ENCODE measurements at places on chromosomes 5 and 9.

GRCh38 chr9:88818495-88819201 lies 172.6 kb upstream of the S1PR3 start:
- peak; percentile 60 for DNase-seq

- DNase-seq = no peak
Observed at GRCh38 chr9:136231478-136232297, 13.9 kb downstream of the QSOX2 start.

DNA sequence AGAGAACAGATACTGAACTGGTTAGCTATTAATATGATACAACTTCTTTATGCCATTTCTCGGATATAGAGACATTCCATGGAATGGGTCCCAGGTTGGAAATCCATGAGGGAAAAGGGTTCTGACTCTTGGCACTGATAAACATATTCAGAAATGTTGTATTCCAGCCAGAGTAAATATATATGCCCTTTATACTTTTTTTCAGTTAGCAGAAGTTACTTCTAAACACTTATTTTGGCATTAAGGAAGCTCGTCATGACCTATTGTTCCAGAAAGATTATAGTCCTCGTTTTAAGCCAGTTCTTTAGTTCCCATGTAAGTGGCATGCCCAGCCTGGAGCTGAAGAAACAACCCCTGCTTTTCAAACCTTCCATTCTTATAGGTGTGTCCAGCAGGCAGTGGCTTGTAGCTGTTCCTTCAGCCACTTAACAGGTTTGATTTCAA lies 181.6 kb downstream of the CD180 start:
- peak; percentile 50 for DNase-seq

DNA sequence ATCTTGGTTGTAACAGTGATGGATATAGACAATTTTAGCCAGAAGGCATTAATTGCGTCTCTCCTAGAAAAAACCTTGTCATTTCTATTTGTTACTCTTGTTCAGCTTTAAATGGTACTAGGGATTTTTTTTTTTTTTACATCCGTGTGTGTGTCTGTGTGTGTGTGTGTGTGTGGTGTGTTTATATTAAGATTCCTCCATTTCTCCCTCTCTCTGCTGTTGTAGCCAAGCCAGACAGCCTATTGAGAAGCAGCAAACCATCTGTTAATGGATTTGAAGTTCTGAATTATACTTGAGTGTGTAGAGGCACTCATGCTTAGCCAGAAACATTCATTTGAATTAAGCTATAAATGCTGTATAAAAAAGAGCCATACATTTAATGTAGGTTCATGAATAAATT lies 72.3 kb downstream of the SLF1 start:
- DNase-seq = peak; percentile 6

GRCh38 chr5:7186818-7187217 lies 209.1 kb upstream of the ADCY2 start:
- no peak for DNase-seq

DNA sequence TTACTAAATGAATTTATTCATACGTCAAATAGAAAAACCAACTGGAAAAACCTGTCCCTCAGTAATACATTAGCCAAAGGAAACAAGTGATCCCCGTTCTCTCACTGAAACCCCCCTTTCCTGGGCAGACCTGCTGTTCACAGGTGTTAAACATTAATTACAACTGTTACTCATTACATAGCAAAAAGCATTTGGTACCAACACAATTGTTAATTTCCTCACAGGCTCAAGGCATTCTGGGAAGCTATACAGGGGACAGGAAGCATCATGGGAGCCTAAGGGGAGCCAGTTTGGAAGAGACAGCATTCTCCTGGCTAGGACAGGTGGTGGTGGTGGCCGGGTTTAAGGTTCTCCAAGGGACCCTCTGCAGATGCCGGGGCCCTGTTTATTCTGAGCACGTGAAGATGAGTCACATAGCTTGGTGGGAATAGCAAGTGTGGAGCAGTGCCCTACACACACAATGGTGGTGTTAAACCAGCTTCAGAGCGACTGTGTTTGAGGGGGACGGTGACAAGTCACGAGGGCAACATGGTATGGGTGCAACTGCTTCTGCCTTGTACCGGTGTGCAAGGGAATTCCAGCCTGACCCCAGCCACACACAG lies 62.6 kb upstream of the SLC25A51 start:
- no peak for DNase-seq

All from cardiac fibroblast (primary cell).